ENCODE measurements at places on chromosomes 7 and 10.

GRCh38 chr7:82109288-82109687 lies 334.3 kb downstream of the CACNA2D1 start:
- DNase-seq, result no peak

DNA sequence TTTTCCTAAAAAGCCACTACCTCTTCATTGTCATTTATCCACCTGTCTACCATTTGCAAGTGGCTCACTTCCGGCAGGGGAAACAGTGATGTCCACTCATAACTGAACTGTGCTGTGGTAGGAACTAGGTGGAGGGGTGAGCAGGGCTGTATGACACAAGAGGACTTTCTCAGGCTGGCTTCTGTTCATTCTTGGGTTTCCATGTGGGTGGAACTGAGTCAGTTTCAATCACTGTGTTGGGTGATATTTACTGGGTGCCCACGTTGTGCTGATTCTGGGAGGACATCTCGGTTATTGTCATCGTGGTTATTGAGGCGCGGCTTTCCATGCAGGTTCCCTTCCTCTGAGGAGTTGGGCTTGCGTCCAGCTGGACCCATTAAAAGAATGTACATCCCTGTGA lies 38.8 kb downstream of the RAMP3 start:
- DNase-seq, result no peak

- no peak for DNase-seq
Measured at GRCh38 chr7:29424984-29425309, 138.7 kb upstream of the PRR15 start.

- no peak for DNase-seq
Measured at GRCh38 chr7:35971133-35971891, 170.5 kb downstream of the SEPTIN7 start.

GRCh38 chr10:1384026-1384425 lies 327.8 kb downstream of the WDR37 start:
- DNase-seq, result no peak

DNA sequence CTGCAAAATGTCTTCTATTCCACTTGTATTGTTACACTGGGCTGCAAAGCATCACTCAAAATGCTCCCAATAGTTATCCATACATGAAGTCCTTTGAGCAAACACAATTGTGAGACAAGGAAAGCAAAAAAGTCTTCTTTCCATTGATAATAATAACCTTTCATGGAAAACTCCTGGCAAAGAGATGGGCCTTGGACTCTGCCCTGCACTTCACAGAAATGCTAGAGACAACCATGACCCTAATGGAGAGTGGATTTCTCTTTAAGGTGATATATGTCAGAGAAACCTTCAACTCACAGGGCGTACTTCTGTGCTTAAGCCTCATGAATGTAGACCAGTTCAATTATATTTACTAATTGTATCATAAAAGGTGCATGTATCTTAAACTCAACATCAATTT lies 19.4 kb downstream of the SLC26A3 start:
- no peak for DNase-seq
